Stimulated activated CD8-positive, alpha-beta memory T cell treated with anti-CD3 and anti-CD28 coated beads, Interleukin-7, amount 100 ng/mL, for 4 hours (primary cell): ENCODE measurements at places on chromosomes 1 and 21.

DNA sequence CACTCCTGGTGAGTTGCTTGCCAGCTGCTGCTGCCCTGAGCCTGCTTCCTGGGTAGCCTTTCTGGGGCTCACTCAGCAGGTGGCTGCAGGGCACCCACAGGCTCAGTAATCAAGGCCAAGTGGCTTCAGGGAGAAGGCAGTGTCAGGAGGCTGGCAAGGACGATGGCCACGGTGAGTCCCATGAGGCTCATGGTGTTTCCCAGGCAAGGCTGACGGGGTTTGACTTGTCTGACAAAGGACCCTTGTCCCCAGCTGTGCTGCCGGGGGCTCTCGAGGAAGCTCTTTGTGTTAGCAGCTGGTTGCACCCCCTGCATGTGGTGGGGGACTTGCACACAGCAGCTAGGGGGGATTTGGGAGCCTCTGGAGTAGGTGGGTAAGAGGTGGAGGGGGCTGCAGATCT, 190.5 kb upstream of the C1orf174 start:
- DNase-seq = no peak

- no peak for DNase-seq
Measured at GRCh38 chr1:177646757-177647730, 322.8 kb downstream of the SEC16B start.

DNA sequence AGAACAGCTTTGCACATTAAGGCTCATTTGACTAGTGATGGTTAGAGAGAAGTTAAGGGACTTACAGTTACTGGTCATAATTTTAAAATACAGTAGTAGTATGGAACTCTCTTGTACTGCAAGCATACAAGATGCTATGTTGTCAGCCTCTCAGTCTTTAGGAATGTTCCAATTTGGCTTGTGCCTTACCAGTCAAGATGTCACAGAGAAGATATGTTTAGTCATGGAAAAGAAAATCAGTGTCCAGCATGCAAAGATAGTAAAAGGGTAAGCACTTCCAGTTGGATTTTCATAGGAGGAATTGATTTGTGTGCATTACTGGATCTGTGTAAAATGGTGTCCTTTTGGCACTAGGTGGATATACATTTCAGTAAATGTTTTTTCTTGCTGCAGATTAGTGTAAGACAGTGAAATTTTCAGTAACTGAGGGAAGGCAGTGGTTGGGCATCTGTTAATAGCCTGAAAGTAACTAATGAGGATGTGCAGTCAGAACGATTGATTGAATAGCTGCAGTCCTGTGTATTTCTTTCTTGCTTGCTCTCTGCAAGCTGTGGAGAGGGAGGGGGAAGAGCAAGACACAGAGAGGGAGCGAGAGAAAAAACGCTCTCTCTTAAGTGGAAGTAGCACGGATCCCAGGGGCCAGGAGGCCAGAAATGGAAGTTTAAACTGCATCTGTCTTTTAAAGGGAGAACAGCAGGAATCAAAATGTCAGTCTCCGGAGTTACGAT, 108.2 kb downstream of the CLEC20A start:
- DNase-seq = no peak

- no peak for DNase-seq
Measured at GRCh38 chr1:83810144-83810543, 188.8 kb downstream of the TTLL7 start.

DNA sequence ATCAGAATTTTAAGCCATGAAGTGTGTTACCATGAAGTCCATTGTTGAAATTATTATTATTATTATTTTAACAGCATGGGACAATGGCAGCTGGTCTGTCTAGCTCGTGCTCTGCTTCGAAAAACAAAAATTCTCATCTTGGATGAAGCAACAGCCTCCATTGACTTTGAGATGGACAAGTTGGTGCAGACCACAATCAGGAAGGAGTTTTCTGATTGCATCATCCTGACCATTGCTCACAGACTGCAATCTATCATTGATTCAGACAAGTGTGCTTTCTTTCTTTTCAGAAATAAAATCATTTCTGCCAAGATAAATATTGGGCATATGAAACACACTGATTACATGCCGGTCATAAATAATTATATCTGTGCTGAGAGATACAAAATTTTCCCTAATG, 21.0 kb downstream of the HSPA13 start:
- no peak for DNase-seq
